SW480 (cell line): ENCODE measurements at places on chromosomes 13 and 19.
A peak's percentile ranks its signal among the peaks of the same experiment; 100 is the strongest.

GRCh38 chr19:1601613-1602064, 3.6 kb downstream of the UQCR11 start:
- no peak for DNase-seq

- no peak for DNase-seq
These were observed 10.3 kb downstream of the PDE4A start for GRCh38 chr19:10430505-10431253.

- DNase-seq, result no peak
These were observed 30.2 kb upstream of the C19orf12 start for GRCh38 chr19:29745253-29745652.

DNA sequence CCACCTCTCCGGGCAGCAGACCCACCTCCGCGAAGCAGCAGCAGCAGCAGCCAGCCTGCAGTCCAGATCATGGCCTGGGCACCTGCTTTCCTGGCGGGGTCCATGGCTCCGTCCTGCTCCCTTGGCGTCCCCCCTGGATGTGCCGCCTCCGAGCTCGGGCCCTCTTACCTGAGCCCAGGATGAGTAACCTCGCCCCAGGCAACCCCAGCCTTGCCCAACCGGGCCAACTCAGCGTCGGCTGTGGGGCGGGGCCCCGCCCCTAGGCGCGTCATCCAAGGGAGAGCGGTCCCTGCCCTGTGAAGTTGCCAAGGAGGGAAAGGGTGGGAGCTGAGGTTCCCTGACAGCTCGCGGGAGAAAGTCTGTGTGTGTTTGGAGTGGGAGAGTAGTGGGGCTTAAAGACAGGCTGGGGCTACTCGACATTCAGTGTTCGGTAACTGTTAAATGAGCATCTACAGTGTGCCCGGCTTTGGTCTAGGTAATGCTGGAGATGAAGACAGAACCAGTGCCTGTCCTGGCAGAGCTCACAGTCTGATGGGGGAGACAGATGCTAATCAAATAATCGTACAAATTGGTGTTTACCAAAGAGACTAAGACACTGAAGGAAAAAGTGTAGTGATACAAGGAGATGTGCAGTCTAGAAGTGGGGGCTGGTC, at the start of gene LYPD3:
TSS of gene LYPD3 (minus strand) at position 141 of the 653 bp plus-strand sequence. CDS start at position 104, 37 bp downstream.
- DNase-seq, result peak; percentile 52

DNA sequence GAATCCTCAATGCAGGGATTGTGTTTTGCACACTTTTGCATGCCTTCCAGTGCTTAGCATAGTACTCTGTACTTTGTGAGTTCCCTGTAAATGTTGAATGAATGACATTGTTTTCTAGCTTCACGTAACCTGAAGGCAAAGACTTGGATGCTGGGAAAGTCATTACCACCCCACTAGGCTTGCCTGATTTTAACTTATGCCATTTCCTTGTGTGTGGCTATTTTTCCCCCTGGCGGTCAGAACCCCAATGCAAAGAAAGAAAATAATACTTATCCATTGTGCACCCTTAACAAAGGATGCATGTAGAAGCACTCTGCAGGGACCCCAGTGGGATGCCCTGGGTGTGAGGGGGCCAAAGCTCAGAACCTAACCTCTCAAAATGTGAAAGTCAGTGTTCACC, 1.2 kb upstream of the ENOX1 start:
- peak; percentile 68 for DNase-seq

DNA sequence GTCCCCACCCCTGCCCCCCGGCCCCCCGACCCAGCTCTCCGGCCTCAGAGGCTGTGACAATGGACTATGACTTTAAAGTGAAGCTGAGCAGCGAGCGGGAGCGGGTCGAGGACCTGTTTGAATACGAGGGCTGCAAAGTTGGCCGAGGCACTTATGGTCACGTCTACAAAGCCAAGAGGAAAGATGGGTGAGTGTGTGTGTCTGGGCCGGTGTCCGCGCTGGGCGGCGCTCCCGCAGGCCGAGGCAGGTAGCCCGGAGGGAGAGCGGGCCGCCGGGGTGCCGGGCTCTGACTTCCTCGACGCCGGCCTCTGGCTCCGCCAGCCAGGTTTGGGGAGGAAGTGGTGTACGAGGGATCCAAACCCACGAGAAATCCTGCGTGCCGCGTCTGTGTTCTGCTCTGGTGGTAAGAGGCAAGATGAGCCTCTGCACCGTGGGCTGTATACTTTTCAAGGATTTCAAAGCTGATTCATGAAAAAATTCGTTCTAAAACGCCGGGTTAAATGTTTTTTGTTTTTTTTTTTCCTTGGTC, 718 bp downstream of the CDK8 start:
- peak; percentile 72 for DNase-seq

DNA sequence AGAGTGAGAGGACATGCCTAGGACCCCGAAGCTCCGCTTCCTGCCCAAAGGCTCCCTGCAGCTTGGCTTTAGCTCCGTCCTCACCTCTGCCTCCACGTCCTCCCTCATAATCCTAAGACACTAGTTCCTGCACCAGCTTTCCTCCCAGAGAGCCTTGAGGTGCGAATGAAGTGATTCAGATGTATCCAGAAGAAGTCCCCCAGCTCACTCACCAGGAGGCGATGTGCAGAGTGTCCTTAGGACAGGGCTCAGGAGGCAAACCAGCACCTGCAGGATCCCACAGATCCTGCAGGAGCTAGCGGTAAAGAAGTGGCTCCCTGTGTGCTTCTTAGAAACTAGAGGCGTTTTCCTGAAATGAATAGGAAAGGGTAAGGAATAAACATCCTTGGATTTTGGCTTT, 109.7 kb downstream of the HSPH1 start:
- no peak for DNase-seq

DNA sequence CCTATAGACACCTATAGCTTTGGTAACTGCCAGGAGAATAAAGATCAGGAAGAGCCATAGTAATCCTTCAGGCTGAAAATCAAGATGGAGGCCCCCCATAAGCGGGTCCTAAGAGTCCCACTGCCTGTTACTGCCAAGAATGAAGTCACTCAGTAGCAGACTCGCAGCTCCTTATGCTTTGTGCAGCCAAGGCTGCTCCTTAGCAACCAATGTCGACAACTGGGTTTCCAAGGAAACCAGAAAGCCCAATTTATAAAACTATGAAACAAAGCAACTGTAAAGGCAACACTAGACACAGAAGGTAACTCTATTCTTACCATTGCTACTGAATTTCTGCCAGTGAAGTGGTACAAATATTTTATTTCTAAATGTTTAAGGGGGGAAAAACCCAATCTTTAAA, 56.5 kb downstream of the DCLK1 start:
- DNase-seq, result no peak

GRCh38 chr19:55209693-55210472, 582 bp upstream of the PTPRH start:
- DNase-seq, result peak; percentile 81

- peak; percentile 84 for DNase-seq
These were observed 757 bp downstream of the FBN3 start for GRCh38 chr19:8148410-8149260.

GRCh38 chr13:31000889-31001288, 68.4 kb downstream of the TEX26 start:
- no peak for DNase-seq

- DNase-seq, result peak; percentile 73
These were observed 5.6 kb downstream of the APC2 start for GRCh38 chr19:1455336-1456120.

- DNase-seq, result no peak
These were observed 32.7 kb upstream of the DCLK1 start for GRCh38 chr13:36163809-36164308.

DNA sequence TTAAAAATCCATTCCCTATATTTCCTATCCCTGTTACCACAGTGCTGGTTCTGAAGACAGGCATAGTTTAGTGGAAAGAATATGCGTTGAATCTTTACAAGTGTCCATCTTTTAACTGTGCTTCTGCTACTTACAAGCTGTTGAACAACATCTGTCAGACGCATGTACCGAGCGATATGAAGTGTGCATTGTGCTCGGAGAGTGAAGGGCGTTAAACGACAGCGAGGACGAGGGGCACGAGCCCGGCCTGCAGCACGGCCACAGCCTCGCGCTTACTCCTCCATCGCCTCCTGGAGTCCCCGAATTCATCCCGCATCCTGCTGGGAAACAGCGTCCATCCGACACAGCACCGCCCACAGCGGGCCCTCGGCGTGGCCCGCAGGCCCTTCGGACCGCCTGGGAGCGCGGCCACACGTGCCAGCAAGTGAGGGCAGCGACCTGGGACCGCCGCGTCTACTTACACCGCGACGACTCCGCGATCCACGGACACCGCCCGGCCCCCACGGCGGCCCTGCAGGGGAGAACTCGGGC, 514 bp downstream of the PCID2 start:
- DNase-seq, result peak; percentile 46

DNA sequence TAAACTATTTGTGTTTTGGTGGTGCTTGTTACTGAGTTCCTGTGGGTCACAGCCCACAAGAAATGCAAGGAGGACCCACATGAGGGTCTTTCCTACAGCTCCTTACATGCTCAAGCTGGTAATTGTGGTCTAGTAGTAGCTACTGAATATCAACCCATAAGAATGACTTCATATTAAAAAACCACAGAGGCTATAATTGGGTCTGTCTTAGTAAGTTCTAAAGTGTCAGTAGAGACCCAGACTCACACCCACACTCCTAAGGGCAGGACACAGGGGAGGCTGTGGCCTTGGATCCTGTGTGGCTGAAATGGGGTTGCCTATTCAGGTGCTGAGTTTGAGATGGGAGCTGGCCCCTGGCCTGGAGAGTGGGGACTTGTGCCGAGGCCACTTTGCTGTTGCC, 19.6 kb downstream of the TFDP1 start:
- DNase-seq, result no peak

DNA sequence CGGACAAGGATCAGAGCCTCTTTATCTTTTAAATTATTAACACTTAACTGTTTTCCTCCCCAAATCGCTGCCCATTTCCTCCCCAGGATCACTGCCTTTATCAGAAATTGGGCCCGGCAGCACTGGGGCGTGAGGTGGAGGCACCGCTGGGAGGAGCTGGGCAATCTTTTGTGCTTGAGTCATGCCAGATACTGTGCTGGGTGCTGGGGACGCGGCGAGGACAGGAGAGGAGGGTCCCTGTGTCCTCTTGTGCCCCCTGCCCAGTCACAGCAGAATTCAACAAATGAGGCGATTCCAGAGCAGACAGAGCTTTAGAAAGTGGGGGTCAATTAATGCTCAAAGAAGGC, 347.8 kb downstream of the ZNF536 start:
- DNase-seq, result peak; percentile 19

DNA sequence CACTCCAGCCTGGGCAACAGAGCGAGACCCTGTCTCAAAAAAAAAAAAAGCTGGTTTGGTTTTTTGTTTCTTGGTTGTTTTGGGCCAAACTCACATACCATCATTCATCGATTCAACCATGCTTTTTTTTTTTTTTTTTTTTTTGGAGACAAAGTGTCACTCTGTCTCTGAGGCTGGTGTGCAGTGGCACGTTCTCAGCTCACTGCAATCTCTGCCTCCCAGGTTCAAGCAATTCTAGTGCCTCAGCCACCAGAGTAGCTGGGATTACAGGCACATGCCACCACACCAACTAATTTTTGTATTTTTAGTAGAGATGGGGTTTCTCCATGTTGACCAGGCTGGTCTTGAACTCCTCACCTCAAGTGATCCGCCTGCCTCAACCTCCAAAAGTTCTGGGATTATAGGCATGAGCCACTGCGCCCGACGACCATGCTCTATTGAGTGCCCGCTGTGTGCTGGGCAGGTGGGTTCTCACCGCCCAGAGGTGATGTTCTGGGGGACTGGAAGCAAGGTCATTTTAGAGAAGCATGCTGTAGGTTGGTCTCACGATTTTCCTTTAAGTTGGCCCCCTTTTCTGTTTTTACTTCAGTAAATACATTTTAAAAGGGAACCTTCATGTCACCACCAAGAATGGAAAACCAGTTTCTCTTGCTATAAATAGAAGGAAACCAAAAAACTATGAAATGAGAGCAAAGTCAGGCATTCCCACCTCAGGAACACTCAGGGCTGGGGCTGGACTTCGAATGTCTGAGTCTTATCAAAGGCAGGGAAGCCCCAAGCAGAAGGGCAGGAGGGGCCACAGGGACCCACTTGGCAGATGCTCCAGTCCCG, 8.3 kb upstream of the JUND start:
- no peak for DNase-seq

GRCh38 chr19:19224852-19225494, 13.2 kb downstream of the NCAN start:
- DNase-seq, result peak; percentile 92

- DNase-seq, result peak; percentile 71
These were observed 18.9 kb upstream of the ZSCAN5A start for GRCh38 chr19:56333506-56333905.

DNA sequence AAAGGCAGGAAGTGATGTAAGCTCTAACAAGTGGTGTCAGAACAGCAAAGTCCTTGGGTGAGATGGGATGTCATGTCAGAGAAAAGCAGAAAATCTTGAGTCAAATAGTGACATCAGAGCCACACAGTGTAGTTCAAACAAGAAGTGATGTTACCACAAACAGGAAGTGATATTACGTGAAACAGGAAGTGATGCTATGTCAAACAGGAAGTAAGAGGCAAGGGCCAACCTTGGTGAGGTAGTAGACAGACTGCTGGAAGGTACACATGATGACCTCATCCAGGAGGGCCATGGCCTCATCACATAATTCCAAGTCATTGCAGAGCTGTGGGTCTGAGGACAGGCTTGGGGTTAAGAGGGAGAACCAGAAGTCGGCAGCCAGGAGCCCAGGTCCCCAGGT, 7.0 kb upstream of the MAMSTR start:
- DNase-seq, result no peak

GRCh38 chr13:100560498-100561157, 28.0 kb downstream of the GGACT start:
- no peak for DNase-seq

DNA sequence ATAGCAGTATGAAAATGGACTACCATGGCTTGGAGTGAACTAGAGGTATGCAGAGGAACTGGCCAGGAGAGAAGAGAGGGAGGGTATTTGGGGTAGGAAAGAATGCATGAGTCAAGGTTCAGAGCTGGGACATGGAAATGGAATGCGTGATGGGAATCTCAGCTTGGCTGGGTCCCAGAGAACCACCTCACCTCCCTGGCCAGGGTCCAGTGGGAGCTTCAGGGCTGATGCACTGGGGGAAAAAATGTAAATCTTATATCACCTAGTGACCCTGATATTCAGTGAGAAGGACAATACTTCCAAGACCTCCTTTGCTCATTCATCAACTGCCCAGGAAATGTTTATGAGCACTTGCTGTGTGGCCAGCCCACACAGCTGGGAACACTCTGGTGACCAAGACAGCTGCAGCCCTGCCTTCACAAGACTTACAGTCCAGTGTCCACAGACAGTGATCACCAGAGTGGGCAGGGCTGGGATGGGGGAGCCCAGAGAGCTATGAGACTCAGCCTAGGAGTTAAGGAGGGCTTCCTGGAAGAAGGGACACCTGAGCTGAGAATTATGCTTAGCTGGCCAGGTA, 12.8 kb downstream of the IGSF23 start:
- DNase-seq, result peak; percentile 63

DNA sequence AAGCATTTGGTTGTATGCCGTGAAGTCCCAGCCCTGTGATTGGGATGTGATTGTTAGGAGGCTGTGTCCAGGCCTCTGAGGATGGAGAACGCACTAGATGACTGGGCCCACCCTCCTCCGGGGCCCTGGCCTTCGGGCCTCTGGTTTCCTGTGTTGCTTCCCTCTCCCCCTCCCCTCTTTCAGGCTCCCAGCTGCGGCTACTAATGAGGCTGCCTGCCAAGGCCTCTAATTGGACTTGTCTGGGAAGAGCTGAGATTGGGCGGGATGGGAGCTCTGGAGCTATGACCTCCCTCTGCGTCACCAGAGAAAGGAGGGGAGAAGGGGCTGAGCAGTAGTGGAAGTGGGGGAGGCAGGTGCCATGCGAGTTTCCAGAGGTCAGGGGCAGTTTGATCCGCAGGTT, 9.9 kb downstream of the PTH2 start:
- DNase-seq, result no peak

GRCh38 chr19:41606215-41606837, 20.5 kb downstream of the CEACAM4 start:
- no peak for DNase-seq
